ENCODE measurements at places on chromosomes 12 and 14.

GRCh38 chr14:95237121-95237957, 80.0 kb upstream of the DICER1 start:
- DNase-seq: no peak

DNA sequence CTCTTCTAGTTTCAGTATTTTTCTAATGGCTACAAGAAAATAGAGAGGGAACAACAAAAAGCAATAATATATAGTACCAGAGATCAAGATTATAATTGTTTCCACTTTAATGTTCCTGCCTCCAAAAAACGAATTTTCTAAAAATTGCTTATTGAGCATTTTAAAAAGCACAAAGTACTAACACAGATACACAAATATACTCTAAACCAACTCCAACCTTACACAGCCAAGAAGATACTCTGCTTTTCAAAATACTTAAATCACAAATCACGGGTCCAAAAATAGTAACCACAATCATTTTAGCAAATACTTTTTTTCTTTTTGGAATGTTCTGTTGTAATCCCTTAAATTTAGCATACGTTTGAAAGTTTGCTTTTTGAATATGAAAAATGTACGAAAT, 2.0 kb downstream of the YAF2 start:
- DNase-seq: no peak

GRCh38 chr14:33201116-33201515, 262.4 kb downstream of the NPAS3 start:
- DNase-seq: no peak

DNA sequence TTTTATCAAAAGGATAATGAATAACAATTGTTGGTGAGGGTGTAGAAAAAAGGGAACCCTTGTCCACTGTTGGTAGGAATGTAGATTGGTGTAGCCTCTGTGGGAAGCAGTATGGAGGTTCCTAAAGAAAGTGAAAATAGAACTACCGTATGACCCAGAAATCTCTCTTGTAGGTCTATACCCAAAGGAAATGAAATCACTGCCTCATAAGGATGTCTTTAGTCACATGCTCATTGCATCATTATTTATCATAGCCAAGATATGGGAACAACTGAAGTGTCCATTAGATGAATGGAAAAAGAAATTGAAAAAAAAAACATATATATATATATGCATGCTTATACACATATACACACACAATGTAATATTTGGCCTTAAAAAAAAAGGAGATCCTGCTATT, 158.8 kb upstream of the NPAS3 start:
- DNase-seq: no peak

- no peak for DNase-seq
These were observed 45.5 kb downstream of the CHST11 start for GRCh38 chr12:104502217-104502616.

GRCh38 chr14:56124327-56124726, 6.1 kb downstream of the PELI2 start:
- DNase-seq: no peak

GRCh38 chr12:50326590-50327284, 43.4 kb upstream of the LIMA1 start:
- DNase-seq: no peak

DNA sequence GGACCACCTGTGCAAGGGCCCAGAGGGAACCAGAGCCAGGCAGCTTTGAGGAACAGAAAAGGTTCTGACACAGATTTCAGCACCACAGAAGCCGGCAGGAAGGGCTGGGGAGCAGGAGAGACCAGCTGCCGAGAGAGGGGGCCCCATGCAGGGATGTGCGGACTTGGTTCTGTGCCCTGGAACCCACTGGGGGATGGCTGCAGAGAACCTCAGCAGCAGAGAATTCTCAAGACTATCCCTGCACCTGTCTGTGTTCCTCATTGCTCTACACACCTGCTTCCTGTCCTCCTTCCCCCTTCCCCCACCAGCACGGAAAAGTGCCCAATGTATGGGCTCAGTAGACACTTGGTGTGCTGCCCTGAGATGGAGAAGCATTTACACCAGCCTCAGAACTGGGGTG, 3.2 kb downstream of the SERPINA9 start:
- no peak for DNase-seq

DNA sequence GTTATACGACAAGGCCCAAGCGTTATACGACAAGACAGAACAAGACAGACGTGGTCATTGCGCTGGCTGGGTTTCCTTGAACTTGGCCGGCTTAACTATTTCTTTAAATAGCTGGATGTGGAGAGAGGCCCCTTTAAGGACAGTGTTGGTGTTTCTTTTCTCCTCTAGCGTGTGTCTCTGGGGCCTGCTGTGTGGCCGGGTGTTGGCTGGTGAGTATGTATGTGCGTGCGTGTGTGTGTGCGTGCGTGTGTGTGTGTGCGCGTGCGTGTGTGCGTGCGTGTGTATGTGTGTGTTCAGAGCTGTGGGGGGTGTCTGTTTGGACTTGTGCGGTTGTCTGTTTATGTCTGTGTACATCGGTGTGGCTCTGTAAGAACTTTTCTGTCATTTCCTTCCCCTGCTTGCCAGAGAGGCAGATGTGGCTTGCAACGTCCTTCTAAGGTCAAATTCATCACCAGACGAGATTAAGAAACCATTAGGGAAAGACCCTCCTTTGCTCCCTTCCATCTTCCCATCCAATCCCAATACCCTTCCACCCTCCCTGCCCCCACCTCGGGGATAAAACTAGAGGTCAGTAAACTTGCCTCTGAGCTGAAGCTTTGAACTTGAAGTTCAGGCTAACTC, 78.6 kb upstream of the TBX3 start:
- DNase-seq: peak; percentile 5

- no peak for DNase-seq
These were observed 98.1 kb downstream of the PTPRR start for GRCh38 chr12:70822412-70822811.

- no peak for DNase-seq
These were observed 49.9 kb upstream of the PTPRO start for GRCh38 chr12:15272376-15272775.

GRCh38 chr12:68498736-68499135, 112.0 kb upstream of the RAP1B start:
- no peak for DNase-seq
